Activated CD4-positive, alpha-beta T cell treated with anti-CD3 and anti-CD28 coated beads, Interleukin-2, Interleukin-4, amounts not matched to agents 100 ng/mL and 50 ng/mL, durations not matched to agents 16 hours and 8 hours (primary cell): ENCODE measurements at places on chromosomes 3 and 15.

DNA sequence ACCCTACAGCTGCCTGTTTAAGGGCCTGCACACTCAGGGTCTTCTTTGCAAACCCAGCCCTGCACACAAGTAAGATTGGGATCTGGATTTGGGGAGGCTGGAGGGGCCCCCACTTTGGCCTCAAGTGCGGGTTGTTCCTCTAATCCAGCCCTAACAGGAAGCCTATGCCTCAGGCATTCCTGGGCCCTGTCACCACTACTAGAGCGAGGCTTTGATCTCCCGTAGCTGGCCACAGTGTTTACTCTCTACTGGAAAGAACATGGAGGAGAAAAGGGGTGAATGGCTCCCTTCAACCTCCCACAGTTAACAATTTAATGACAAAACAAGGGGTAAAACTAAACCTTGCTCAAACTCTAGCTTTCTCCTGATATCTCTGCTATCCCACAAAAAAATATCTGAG, 48.4 kb downstream of the DZIP1L start:
- no peak for DNase-seq

GRCh38 chr3:105788593-105788992, 80.2 kb downstream of the CBLB start:
- DNase-seq: no peak

DNA sequence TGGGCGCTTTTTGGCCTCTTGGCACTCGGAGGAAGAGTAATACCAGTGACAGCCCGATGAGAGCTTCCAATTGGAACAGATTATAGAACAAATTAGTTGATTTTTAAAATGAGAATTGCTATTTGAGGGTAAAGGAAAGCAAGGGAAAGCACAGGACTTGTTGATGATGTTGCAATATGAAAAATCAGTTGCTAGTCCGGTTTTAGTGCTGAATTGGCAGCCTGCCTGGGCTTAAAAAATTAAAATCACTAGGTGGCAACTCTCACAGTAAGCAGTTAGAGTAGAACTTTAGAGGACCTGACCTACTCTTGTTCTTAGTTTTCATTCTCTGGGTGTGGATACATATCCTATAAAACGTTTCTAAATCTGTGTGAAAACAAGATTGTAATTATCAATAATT, 2.1 kb upstream of the SCAANT1 start:
- DNase-seq: no peak

- no peak for DNase-seq
Measured at GRCh38 chr15:96253006-96253747, 77.3 kb upstream of the NR2F2 start.

DNA sequence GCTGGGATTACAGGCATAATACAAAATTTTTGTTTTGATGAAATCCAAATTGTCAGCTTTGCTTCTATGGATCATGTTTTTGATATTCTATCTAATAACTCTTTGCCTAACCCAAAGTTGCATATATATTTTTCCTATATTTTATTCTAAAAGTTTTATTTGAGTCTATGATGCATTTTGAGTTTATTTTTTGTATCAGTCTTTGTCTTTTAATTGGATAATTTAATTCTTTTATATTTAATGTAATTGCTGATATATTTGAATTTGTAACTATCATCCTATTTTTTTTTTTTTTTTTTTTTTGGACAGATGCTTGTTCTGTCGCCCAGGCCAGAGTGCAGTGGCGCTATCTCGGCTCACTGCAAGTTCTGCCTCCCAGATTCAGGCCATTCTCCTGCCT, 19.7 kb upstream of the DENND4A start:
- DNase-seq: no peak

DNA sequence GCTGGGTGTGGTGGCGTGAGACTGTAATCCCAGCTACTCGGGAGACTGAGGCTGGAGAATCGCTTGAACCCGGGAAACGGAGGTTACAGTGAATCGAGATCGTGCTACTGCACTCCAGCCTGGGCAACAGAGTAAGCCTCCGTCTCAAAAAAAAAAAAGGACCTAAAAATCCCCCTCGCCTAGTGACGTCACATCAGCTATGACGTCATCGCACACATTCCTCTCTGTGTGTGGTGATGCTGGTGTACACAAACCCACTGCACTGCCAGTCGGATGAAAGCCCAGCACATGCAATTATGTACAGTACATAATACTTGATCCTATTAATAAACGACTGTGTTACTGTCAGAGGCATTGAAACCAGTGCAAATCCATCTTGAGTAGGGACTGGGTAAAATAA, 40.2 kb upstream of the SEC61A1 start:
- no peak for DNase-seq

- no peak for DNase-seq
Measured at GRCh38 chr3:171736556-171736955, 73.7 kb downstream of the PLD1 start.
